ENCODE measurements at places on chromosomes 7 and 10.

- no peak for DNase-seq
Measured at GRCh38 chr10:36748128-36748871, 377.1 kb upstream of the ANKRD30A start.

DNA sequence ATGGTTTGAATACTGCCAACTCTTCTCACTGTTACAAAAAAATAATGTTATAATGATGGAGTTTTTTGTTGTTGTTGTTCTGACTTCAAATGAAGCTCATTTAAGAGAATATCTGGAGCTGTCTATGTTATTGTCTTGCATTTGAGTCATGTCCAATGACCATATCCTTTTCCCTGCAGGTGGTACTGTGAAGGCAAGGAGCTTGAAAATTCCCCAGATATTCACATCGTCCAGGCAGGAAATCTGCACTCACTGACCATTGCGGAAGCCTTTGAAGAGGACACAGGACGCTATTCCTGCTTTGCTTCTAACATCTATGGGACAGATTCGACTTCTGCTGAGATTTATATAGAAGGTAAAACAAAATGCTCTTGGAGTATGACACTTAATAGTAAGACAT lies 33.5 kb downstream of the MYPN start:
- DNase-seq: no peak

DNA sequence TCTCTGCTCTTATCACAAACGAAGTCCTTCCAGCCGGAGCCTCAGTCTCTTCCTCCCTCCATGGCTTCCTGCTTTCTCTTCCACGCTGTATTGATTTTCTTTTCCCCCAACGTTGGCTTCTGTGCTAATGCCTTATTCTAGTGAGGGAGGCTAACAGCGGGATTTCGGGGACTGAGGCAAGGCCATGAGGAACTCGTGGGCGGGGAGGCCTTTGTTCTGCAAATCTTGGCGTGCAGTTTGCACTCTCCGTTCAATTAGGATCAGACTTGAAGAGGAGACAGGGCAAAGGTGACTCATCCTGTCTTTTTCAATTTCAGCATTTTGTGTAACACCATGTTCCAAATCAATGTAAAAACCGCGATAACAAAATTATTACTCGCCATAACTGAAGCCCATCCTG lies 25.3 kb downstream of the EN2 start:
- DNase-seq: no peak

DNA sequence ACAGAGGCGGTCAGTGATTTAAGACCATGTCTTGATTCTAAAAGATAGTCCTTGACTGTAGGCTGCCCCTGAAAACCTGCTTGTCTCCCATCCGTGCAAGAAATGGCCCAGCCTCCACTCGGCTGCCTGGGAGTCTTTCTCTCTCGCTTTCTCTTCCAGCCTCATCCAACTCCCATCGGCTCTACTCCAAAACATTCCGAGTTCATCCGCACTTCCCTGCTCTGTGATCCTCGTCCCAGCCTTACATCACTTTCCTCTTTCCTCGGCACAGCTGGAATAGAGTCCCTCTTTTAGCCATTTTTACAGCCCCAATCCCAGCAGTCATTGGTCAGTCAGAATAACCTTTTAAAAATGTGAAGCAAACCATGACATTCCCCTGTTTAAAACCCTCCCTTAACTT lies 135.1 kb downstream of the TAX1BP1 start:
- DNase-seq: no peak

GRCh38 chr7:157863906-157864810 lies 527.4 kb downstream of the DNAJB6 start:
- no peak for DNase-seq

DNA sequence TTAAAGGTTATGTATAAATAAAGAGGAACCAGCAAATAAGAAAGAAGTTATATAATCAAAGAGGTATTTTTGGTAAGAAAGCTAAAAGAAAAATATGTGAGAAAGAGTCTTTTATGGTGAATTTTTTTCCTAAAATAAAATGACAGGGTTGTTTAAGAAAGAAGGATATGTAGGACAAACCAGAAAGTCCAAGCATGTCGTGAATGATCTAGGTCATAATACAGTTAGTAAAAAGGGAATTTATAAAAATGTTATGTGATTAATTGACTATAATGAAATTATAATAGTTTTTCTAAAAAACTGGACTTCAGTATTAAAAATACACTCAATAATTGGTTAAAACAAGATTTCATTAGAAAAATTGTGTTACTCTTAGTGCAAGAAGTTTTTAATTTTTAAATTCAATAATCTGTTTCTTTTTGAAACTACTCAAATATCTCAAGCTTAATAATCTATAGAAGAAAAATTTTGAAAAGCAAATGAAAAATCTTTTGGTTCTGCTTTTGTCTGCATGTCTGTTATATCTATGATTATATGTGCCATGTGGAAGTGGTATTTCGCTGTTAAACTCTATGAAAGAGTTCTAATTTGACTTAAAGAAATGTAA lies 23.3 kb downstream of the AVL9 start:
- no peak for DNase-seq

Measured in activated T-helper 1 cell treated with Interleukin-2 at 50 U/mL for 16 hours (primary cell).